ENCODE measurements at places on chromosomes 7 and 10.

DNA sequence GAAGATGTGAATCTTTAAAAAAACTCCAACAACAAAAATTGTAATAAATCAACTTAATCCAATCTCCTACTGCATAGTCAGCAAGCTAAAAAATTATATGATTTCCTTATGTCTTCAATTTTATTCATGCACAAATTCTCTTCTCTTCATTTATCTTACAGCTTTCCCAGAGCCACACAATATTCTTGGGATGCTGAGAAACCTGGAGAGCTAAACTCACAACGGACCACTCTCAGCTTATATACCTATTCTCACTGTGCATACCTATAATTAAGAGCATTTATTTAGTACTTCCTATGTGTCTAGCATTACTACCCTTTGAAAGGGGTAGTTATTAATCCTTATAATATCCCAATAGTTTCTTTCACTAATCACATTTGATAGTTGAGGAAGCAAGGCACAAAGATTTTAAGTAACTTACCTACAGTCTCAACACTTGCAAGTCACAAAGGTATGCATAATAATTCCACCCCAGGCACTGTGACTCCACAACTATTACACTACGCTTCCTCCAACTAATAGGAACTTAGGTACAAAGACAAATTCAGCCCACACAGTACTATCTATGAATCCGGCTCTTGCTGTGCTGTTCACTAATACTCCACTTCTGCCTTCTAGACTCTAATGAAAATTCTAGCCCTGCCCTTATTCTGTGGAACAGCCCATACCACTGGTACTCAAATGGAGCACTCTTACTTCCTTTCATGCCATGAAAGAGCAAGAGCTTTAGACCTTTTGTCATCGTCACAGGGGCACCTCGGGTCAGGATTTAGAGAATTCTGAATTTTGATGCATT is 5.1 kb downstream of the CCDC71L start:
- DNase-seq: no peak

- peak; percentile 0 for DNase-seq
These were observed 184.9 kb upstream of the WDR11 start for GRCh38 chr10:120666308-120666707.

DNA sequence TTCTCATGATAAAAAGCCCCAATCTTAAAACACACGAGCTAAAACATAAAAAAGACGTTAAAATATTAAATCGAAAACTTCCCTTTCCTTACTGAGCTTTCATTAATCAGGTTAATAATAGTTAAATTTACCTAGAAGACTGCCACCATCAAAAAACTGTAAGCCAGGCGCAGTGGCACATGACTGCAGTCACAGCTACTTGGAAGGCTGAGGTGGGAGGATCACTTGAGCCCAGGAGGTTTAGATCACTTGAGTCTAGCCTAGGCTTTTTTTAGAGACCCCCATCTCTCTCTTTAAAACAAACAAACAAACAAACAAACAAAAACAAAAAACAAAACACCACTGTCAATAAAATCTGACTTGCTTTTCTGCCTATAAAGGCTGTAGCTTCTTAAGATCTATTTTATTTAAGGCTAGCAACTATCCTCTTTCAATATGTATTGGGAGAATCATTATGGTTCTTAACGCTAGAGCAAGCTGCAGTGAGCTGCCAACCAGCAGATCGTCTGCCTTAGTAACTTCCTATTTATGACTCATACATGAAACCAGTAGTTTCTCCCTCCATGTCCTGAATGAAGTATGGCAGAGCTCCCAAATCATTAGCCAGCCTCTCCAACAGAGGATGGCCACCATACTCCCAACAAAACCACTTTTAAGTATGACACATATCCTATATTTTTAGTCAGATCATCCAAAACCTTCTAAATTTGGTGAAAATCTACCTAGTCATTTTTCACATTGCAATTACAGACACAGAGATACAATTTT is 163.7 kb downstream of the SRPK2 start:
- no peak for DNase-seq

- peak; percentile 38 for DNase-seq
These were observed 36.5 kb upstream of the JAZF1 start for GRCh38 chr7:28217143-28217542.

GRCh38 chr7:128941946-128942526 is 4.3 kb downstream of the IRF5 start:
- no peak for DNase-seq
